ENCODE measurements at places on chromosomes 2 and 18. TPM values are rescaled to one million over a fixed set of nuclear protein-coding genes. Genes with fewer than 3 reads are reported as not detected.
A peak's percentile ranks its signal among the peaks of the same experiment; 100 is the strongest.

CYBRD1 gene
- total RNA-seq, result 33.0 TPM

EMILIN1 gene
- 0.37 TPM for total RNA-seq

RUFY4 gene
- not detected for total RNA-seq

PDCL3 gene
- total RNA-seq, result 23.4 TPM

RASGRP3 gene
- total RNA-seq, result 0.25 TPM

FHL2 gene
- total RNA-seq, result 110 TPM

LOXL3 gene
- 1.4 TPM for total RNA-seq

DNA sequence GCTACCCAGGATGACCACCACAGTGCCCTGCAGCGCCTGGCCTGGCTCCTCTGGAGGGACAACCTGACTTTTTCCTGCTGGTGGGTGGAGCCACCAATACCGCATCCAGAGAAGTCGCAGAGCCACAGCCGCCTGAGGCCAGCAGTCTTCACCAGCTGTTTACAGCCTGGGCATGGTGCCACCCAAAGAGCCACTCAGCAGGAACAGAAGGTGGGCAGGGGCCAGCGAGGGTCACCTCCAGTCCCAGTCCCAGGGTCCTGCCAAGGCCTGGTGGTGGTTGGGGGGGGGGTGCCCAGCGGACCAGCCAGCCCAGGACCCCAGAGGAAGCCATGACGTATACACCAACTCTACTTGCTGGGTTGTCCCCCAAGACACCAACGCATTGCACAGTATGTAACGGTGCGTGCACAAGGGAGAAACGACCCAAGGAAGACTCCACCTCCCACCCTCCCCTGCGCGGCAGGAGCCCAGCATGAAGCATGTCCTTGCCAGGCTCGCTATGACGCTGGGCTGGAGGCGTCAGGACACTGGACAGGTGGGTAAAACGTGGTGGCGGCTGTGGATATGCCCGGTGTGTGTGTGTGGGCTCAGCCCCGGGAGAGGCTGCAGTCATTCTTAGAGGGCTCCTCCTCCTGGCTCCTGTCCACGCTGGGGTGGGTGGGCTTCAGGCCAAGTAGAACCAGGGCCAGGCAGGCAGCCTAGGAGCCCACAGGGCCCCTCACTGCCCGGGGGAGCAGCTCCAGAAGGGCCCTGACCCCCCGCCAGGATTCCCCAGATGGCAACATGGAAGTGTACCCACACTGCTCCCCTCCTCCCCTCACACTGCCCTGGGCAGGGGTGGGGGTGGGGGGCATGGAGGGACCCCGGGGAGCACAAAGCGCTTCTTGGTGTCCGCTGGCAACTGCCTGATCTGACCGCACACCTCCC, 49.3 kb downstream of the HS6ST1 start:
- DNase-seq, result no peak

DNA sequence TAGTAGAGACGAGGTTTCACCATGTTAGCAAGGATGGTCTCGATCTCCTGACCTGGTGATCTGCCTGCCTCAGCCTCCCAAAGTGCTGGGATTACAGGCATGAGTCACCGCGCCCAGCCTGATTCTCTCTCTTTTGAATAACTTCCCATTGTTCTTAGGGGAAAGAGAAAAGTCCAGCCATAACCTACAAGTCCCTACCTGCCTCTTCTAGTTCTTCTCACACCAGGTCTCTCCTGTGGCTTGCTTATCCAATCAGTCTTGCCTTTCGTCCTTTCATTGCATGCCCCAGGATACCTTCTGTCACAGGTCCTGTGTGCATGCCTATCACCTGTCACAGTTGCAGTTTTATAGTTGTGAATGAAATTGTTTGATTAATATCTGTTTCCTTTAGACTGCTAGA, 148.1 kb downstream of the SLC4A3 start:
- DNase-seq, result peak; percentile 42

GRCh38 chr18:62183578-62184195, 3.2 kb downstream of the PIGN start:
- peak; percentile 22 for DNase-seq

DNA sequence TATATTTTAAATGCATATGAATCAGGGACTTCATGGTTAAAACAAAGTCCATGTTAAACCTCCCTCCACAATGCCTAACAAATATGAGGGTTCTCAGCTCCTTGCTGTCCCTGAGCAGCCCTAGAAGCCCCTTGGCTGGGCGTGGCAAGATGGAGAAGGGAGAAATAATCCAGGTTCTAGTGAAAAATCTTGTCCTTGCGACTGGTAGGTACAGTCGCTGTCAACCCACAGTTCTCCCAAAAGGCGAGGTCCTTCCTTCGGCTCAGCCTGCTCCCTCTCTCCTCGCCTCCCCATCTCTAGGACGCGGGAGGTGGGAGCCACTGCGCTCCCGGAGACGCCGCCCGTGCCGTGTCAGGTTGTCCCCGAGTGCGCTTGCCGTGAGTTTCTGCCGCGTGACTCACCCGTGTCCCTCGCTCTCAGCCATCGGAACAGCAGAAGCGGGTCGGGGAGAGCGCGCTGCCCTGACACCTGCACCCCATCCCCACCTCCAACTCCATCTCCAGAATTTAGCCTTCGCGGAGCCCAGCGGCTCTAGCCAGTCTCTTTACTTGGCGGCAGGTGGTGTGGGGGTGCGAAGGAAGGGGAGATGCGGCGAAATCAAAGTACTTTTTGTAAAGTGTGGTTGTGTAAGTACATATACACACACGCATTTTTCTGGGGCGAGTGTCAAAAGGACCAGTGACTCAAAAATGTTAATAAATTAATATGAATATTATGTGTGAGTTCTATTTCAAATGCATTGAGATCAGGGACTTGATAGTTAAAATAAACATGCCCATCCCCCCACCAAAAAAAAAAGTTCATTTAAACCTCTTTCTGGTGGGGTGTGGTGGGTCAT, 65.1 kb upstream of the TMEM17 start:
- DNase-seq, result no peak

DNA sequence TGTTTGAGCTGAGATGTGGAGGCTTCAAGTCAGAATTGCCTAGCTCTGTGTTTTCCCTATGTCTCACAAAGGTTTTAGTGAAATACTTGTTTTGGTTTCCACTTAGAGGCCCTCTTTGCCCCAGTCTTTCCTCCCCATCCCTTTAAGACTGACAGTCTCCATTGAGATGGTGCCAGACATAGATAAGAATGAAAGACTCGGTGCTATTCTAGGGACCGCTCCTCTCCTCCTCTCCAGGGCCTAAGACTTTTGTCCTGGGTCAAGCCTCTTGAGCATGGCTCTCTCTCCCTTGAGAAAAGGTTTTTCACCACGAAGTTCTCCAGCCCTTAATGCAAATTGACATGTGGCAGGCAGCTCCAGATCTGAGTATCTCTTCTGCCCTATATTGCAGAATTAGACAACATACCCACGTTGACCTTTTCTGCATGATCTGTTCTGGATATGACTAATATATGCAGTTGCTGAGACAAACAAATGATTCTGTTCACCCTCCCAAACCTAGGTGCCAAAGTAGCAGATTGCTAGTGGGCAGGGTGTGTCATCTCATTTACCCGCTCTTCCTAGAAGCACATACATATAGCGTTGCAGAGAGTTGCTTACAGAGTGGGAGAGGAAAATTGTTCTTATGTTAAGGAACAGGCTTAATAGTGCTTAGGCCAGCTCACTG, 47.5 kb upstream of the ACSL3 start:
- peak; percentile 47 for DNase-seq

DNA sequence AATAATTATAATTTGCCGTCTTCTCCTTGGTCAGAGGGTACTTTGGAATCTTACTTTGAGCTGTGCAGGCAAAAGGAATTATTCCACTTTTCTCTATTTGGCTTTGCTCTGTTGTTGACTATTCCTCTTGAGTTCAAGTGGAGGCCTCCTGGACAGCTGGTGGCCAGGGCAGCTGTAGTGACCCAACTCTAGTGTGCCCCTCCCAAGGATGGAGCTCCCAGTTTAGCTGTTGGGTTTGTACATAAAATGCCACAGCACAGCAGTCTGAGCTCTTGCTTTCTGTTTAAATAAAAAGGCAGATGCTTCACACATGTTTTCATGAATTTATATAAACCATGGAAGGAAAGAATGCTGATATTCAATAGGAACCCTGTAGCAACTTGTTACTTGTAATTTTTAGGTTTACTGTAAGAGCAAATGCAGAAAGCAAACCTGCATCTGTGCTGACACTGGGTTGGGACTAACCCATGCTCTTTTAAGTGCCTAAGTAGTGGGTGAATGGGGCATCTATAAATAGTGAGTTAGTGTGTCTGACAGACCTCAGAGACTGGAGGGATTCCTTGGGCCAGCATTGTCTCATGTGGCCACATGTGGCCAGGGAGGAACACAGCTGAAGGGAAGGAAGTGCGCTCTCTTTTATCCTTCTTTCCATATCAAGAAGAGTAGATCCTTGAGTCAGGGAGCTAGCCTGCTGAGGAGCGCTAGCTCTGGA, 121.8 kb downstream of the FHOD3 start:
- DNase-seq, result no peak

DNA sequence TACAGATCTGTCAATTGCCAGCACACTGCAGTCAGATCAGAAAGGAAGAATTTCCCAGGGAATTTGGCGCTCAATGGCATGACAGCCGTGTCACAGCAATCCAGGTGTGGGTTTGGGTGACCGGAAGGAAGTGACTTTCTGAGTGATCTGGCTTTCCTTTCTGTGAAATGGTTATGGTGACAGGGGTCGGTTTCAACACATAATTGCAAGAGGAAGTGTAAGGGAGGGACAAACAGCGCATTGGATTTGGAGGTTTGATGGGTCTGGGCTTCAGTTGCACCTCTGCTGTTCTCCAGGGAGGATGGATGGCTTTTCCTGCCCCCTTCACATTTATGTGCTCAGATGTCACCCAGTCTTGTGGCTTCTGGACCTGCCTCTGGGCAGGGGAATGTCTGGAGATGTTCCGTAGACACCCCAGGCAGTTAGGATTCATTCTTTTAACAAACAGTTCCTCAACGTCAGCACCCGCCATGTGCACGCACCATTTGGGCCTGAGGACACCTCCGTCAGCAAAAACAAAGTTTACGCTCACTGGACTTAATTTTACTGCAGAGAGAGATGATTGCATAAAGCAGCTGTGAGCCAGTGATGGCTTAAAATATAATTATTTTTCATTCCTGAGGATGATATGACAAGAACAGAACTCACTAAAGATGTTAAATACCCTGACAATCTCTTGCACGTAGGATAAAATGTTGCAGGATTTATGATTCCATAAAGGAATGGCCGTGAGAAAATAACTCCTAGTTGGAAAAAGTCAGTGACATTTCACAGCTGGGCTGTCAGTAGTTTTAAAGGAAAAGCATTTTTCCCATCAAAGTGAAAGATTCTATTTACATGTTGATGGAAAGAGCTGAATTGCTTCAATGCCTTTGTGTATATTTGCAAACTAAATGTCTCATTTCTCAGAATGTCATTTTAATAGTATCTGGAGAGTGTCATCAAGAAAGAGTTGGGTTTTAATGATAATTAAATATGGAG, 36.9 kb downstream of the MBP start:
- no peak for DNase-seq

- no peak for DNase-seq
Observed at GRCh38 chr2:240252872-240253511, 112.5 kb upstream of the OTOS start.

DNA sequence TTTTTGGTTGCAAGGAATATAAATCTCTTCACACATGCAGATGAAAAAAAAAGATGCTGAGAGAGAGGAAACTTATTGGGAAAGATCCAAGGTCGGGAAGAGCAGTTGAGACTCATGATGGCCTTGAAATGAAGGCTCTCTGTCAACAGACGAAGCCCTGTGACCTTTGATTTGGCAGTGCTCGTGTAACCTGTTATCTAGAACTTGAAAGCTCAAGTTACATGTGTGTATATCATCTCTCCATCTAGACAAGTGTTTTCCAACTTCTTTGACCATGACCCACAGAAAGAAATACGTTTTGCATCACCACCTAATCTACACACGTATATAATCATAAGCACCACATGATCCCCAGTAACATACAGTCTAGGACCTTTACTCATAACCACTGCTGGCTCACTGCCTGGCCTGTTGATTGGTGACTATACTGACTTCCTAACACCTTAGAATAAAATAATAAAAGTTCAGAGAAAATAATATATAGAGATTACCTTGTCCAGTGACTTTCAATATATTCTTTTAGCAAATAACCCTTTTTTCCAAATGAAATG, 319.0 kb upstream of the PKDCC start:
- DNase-seq, result no peak

GRCh38 chr2:72182547-72182946, 34.9 kb upstream of the CYP26B1 start:
- no peak for DNase-seq

- no peak for DNase-seq
Observed at GRCh38 chr2:171551836-171552235, 29.6 kb downstream of the CYBRD1 start.

- DNase-seq, result no peak
Observed at GRCh38 chr2:31212659-31213600, 4.4 kb downstream of the CAPN14 start.

DNA sequence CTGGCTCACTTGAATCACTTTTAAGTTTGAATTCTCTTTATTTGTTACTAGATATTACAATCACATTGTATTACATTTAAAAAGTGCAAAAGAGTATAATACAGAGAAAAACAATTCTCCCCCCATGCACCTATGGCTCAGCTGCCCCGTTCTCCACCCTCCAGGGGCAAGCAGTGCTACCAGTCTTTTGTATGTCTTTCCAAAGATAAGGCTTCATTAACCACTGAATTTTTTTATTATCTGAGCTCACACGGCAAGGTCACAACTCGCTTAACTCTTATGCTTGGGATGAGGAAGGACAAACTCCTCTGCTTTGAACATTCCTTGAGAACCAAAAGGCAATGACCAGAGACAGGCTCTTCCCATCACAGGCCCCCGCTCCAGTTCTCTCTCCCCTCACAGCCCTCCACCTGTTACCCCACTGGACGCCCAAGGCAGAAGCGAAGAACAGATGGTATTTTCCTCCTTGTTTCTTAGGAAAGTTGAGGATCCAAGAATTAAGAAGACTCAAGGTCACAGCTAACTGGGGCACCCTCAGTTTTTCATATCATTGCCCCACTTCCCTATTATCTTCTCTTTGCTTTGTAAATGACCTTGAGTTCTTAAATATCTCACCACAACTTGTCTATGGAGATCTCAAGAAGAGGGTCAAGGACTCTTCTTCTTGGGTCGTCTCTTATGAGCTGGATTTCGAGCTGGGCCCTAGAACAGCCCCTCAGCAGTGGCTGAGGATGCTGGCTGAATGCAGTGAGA, 30.1 kb downstream of the SH2D6 start:
- DNase-seq, result no peak
